ENCODE measurements at places on chromosomes 4 and X. TPM values are rescaled to one million over a fixed set of nuclear protein-coding genes. Genes with fewer than 3 reads are reported as not detected.

DNA sequence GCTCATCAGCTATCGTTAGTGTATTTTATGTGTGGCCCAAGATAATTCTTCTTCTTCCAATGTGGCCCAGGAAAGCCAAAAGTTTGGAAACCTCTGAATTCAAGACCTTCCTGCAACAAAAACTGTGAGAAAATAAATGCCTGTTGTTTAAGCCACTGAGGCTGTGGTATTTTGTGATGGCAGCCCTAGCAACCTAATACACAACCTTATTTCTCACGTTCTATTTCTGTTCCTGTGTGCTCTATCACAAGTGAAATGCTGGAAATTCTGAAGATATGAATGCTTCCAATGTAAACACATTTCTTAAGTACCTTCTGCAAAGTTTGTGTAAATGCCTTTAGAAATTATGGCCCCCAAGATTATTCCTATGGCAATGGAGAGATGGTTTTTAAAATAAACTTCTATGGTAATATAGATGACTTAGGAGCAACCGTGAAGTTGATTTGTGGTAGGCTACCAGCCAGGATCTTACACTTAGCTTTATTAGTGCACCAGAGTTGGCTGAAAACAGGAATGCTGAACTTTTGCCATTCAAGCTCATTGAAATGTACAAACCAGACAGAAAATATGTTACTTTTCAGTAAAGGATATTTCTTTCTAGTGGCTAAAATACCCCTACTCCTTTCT is 148.0 kb downstream of the USP46 start:
- peak overlapping the region; percentile 71 for H3K27ac ChIP-seq

DNA sequence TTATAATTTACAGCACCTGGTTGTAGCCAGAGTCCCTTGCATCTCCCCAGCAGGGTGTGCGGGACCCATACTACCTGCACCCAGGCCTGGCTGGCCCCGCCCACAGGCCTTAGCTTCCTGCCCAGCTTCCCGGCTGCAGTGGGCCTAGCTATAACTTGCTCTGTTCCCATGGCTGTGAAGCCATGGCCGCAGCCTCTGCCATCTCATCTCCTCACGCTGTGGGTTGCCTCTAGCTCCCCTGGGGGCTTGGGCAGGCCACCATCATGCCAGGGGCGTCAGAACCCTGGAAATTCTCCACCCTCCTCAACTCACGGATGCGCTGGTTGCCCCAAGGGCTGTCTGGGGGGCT is 26.1 kb upstream of the SORBS2 start:
- H3K36me3 ChIP-seq = no peaks in the 10 kb centered on the region
- H3K4me3 ChIP-seq = no peak overlapping the region
- no peak for DNase-seq
- no peak overlapping the region for H3K27ac ChIP-seq
- no peaks in the 10 kb centered on the region for H3K27me3 ChIP-seq

DNA sequence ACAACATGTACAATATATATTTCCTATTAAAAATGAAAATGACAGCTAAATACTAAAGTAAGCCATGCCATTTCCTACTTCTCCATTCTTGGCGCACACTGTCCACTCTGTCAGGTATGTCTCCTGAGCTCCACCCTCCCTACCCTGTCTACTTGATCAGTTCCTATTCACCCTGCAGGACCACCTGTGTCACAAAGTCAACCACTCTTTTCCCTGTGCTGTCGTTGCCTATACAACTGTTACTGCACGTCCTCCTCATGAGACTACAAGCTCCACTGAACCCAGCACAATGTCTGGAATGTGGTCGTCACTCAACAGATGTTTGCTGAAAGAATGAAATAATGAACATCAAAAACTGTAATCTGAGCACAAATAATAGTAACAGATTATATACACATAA is 54.9 kb downstream of the SLC9A7 start:
- H3K27me3 ChIP-seq = no peaks in the 10 kb centered on the region
- H3K36me3 ChIP-seq = no peaks in the 10 kb centered on the region
- DNase-seq = no peak
- peak overlapping the region; percentile 0 for H3K27ac ChIP-seq

DNA sequence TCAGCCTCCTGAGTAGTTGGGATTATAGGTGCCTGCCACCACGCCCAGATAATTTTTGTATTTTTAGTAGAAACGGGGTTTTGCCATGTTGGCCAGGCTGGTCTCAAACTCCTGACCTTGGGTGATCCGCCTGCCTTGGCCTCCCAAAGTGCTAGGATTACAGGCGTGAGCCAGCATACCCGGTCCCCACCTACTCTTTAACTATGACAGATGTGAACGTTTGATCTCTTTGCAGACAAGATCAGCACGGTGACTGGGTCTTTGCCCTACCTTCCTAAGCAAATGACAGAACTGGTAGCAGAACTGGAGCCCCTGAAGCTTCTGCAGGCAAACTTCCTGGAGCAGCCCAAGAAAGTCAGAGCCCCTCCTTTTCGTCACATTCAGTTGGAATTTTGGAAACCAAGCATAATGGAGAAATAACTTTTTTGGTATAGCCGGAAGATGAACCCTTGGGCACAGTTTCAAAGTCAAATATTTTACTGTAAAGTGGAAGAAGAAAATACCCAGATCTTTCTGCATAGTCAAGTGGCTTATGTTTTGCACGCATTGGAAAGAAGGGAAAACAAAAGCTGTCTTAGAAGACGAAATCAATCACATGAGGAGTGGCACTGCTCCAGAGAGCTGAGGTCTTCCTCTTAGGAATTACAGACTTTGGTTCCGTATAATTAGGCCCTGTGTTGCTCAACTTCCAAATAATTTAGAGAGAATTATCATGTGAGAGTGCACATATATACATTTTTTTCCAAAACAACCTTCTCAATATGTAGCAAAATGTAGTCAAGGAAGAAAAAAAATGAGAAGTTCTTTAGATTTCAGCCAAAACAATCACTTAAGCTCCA is 90.6 kb downstream of the SORBS2 start:
- H3K27me3 ChIP-seq = no peaks in the 10 kb centered on the region
- H3K4me3 ChIP-seq = no peak overlapping the region
- H3K4me1 ChIP-seq = peaks cover 50% of the 10 kb centered on the region

GRCh38 chr4:61638591-61638990 is 438.5 kb downstream of the ADGRL3 start:
- DNase-seq = no peak
- no peaks in the 10 kb centered on the region for H3K36me3 ChIP-seq
- H3K4me1 ChIP-seq = no peaks in the 10 kb centered on the region
- H3K27me3 ChIP-seq = no peaks in the 10 kb centered on the region

- H3K27ac ChIP-seq = no peak overlapping the region
- no peak for DNase-seq
- H3K36me3 ChIP-seq = no peaks in the 10 kb centered on the region
- H3K27me3 ChIP-seq = peaks cover 10% of the 10 kb centered on the region
- no peaks in the 10 kb centered on the region for H3K4me1 ChIP-seq
These were observed 15.6 kb upstream of the UGT2A1 start for GRCh38 chr4:69668680-69669079.

The TSPAN7 gene
- 0.56 TPM for total RNA-seq

DNA sequence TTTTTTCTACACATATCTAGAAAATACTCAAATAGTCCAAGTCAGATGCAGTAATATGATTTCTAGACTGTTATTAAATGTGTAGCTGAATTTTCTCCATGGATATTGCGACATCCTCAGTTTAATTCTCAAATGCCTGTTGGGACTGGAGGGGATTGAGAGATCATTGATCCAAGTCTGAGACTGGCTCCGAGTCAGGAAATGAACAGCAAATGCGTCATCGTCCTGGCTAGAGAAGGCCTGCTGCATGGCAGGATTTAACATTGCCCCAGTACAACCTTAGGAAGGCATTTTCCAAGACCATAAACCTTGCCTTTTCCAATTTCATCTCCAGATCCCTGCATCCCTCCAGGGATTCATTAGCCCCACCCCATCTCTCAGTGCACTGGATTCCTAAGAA is 56.6 kb upstream of the SLC6A14 start:
- H3K4me3 ChIP-seq = no peak overlapping the region
- H3K27me3 ChIP-seq = no peaks in the 10 kb centered on the region
- H3K36me3 ChIP-seq = no peaks in the 10 kb centered on the region

All from chondrocyte (in vitro differentiated cells).